ENCODE measurements at places on chromosomes 3 and 15. TPM values are rescaled to one million over a fixed set of nuclear protein-coding genes. Genes with fewer than 3 reads are reported as not detected.

Gene HTR3E
- not detected for total RNA-seq

Gene HDGFL3
- 93.1 TPM for total RNA-seq

Gene ZBTB47
- total RNA-seq, result 38.8 TPM

Gene PDCD7
- 24.5 TPM for total RNA-seq

Gene TTC23
- total RNA-seq, result 27.7 TPM

Gene CPEB1
- total RNA-seq, result 2.7 TPM

Gene STX19
- not detected for total RNA-seq

Gene RPUSD3
- 27.7 TPM for total RNA-seq

Gene EIF4E3
- 12.4 TPM for total RNA-seq

Gene GOLGA8K
- total RNA-seq, result 1.3 TPM

Gene FBXW12
- total RNA-seq, result not detected

Gene NUP210
- 1.3 TPM for total RNA-seq

Gene TM2D3
- 46.5 TPM for total RNA-seq

Gene ISLR
- total RNA-seq, result 49.6 TPM

Gene OCA2
- 3.3 TPM for total RNA-seq

- DNase-seq, result no peak
Observed at GRCh38 chr15:64455961-64456371, 4.4 kb upstream of the ZNF609 start.

GRCh38 chr3:57696801-57697321 is 4.0 kb upstream of the DENND6A start:
- no peak for DNase-seq

GRCh38 chr15:67224889-67225288 is 29.6 kb downstream of the AAGAB start:
- no peak for DNase-seq

DNA sequence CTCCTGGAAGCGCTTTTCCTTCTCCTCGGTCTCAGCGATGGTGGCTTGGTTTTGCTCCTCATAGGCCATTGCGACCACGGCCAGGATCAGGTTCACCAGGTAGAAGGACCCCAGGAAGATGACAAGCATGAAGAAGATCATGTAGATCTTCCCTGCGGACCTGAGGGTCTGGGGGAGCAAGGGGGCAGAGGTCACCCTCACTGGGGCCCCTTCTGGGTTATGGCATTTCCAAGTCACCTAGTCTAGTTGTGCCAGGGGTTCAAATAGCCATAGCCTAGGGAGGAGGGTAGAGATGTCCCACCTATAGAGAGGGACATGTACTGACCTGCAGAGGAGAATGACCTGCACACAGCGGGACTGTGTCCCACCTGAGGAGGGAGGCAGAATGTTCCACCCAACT is 43.5 kb downstream of the SCN5A start:
- DNase-seq, result peak; percentile 24

DNA sequence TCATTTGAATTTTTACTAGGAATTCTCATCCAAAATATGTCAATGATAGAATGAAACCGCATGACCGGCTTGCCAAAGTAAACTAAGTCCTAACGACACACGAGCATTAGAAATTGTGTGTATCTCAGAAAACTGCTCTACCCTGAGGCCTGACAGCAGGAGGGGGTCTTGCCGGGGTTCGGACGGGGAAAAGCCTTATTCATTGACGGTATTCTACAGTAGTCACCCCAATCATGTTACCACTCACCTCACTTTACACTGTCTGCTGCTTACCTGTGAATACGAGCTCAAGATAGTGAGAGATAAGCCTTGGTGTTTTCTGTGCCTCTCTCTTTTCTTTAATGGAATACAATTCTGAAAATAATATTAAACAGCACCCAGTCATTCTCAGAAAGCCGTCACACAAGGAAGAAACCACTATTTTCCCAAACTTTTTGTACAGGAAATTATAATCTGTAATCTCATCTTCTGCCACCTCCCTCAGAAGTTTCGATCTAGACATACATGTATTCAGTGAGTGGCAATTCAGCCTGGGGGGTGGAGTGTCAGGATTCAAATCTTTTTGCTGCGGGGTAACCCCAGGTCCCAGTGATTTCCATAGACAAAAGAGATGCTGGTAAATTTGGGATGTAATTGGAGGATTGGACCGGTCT is 492 bp upstream of the FAM43A start:
- DNase-seq, result no peak

DNA sequence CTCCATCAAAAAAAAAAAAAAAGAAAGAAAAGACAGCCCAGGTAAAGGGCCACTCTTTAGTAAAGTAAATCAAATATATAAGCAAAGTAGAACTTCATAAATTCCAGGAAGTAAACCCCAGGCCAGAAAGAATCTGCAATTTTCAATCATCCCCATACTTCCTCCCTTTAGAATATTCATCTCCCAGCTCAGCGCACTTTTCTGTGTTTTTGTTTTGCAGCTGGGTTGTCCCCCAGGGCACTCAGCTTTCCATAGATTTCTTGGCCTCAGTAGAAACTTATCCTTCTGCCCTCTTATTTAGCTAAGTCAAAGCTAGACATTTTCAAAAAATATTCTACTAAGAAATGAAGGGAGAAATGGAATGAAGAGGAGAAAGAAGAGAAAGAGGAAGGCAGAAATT is 24.0 kb upstream of the SPRED1 start:
- DNase-seq, result no peak

GRCh38 chr3:52174896-52175295 is 20.7 kb upstream of the POC1A start:
- DNase-seq, result no peak

GRCh38 chr15:95620934-95621579 is 709.4 kb upstream of the NR2F2 start:
- DNase-seq, result no peak

GRCh38 chr3:46671541-46672348 is 21.7 kb downstream of the ALS2CL start:
- DNase-seq, result peak; percentile 75

GRCh38 chr3:140093742-140094141 is 158.8 kb downstream of the CLSTN2 start:
- no peak for DNase-seq

DNA sequence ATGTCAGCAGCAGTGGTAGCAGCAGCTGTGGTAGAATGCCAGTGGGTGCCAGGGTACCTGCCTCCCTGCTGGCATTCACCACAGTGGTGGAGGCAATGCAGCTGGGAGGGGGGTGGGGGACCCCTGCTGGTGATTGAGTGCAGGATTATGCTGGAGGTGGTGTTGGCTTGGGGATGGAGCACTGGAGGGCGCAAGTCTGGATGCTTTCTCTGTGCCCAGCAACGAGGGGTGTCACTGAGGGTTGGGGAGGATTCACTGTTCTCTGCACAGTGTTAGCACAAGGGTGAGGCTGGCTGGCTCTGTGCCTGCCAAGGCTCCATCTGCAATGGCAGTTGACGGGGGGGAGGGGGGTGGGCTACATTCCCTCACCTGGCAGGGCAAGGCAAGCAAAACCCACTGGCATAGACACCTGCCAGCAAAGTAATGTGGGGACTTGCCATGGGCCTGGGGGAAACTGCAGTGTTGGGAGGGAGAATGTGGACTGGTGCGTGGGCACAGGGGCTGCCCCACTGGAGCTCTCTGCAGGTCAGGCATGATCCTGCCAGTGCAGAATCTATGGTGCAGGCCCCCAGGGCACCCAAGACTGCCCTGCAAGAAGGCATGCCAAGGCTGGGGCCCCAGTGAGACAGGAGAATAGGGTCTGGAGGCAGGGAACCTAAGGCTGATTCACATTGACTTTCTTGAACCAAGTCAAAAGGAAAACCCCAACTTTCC is 64.3 kb downstream of the MINDY4B start:
- DNase-seq, result no peak

DNA sequence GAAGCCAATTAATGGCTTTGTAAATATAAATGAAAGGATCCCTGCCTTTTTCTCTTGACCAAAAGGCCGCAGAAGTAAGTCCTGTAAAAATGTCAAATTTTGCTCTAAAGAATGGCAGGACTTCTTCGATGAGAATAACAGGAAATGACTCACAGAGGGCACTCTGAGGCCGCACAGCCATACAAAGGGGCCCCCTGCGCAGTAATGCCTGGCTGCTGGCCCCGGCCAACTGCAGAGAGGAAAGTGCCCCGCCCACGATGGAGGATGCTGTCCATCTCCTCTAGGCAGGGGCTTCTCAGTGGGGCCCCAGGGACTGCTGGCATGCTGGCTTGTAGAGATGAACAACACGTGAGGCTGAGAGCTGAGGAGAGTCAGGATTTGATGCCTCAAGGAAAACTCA is 18.1 kb upstream of the SCN10A start:
- no peak for DNase-seq

GRCh38 chr3:10017636-10018292 is 8.5 kb upstream of the FANCD2 start:
- DNase-seq, result no peak

DNA sequence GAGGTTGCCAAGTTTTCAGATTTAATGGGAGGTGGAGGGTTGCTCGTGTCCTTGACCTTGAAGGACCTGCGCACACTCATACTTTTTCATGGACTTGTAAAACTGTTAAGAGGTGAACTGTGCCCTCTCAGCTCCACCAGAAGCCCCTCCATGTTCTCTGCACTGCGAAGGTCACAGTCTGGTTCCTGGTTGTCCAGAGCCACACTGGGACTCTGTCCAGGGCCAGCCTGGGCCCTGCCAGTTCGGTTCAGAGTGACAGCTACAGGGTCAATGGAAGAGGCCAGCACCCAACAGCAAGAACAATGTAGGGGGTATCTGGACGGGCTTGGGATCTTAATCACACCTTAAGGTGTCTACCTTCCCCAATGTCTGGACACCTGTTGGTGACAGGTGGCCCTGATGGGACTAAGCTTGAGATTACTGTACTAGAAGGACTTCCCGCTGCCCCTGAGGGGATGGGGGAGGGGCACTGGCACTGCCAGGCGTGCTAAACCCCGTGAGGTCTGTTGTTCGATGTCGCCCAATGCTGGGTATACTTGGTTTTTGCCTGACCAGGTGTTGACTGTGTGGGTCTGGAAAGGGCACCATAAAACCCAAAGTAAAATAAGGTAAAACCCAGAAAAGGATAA is 34.7 kb downstream of the GRK7 start:
- no peak for DNase-seq

- DNase-seq, result no peak
Observed at GRCh38 chr3:138401834-138402233, 32.6 kb upstream of the ESYT3 start.

GRCh38 chr3:141305436-141305835 is 62.9 kb upstream of the ZBTB38 start:
- DNase-seq, result no peak

- no peak for DNase-seq
Observed at GRCh38 chr15:88118035-88118434, 138.5 kb downstream of the NTRK3 start.

- DNase-seq, result no peak
Observed at GRCh38 chr3:2603692-2604289, 505.1 kb downstream of the CNTN4 start.

GRCh38 chr3:19540464-19540863 is 392.2 kb downstream of the KCNH8 start:
- DNase-seq, result no peak

DNA sequence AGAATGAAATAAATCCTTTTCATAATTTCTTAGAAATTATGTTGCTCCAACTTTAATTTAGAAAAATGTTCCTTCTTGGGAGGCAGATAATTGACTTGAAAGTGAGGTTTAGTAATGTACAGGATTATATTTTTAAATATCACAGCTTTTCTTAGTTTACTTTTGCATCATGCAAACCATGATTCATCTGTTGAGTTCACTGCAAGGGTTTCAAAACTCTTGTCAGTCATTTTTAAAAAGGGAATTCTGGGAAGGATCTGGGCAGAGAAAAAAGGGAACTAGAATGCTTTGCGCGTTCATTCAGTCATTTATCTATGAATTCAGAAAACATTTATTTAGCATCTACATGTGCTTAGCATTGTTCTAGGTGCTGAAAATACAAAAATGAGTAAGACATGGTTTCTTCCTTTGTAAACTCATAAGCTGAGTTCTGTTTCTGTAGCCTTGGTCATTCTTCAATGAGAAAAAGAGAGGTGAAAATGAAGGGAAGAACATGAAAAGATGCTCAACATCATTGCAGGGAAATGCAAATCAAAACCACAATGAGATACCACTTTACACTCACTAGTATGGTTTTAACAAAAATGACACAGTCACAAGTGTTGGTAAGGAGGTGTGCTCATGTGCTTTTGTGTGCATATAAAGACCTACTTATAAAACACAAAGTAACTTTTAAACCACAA is 209.1 kb downstream of the NR1D2 start:
- no peak for DNase-seq

- DNase-seq, result no peak
Observed at GRCh38 chr3:55923207-55923606, 436.1 kb upstream of the WNT5A start.

- DNase-seq, result no peak
Observed at GRCh38 chr3:129934234-129935123, 40.0 kb upstream of the TRH start.

DNA sequence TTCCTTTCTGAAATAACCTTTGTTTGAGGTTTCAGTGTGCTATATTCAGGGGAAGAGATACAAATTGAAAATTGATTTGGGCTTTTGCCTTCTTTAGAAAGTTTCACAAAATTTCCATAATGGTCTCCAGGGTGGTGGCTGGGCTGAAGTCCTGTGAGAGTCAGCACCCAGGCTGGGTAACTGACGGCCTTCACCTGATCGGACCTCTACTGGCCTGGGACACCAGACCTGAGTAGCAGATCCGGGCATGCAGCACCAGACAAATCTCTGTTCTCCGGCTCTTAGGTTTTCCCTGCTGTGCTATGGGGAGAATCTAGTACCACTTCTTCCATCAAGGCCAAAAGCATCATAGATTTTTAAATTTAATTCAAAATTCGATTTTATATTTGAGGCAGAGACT is 133.0 kb upstream of the LMCD1 start:
- no peak for DNase-seq

DNA sequence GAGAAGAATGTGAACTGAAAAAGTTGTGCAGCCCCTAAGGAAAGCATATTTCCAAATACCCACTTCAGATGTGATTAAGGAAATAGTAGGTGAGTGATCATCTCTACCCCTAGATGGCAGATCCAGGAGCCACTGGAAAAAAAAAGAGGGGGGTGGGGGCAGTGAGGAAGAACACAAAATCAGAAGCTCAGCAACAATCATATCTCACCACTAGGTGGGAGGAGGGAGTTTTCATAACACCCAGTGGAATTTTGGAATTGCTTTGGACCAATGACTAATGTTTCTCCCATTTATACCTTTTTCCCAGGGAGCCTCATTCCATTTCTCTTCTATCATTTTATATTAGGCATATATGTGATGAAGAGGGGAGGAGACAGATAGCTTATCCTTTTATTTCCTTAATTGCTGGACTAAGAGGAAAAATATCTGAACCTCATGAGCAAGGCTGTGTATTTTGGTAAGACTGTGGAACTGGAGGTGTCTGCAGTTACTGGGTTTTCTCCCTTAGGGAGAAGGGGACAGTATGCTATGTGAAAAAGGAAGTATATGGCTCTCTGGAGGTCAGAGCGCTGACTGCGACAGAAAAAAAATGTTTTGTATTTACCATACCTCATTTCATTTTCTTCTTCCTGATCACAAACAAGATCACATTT is 363.4 kb downstream of the GAP43 start:
- no peak for DNase-seq

Measured in chondrocyte (in vitro differentiated cells).